ENCODE measurements at places on chromosomes 6 and 20.

GRCh38 chr20:4445784-4446183, 275.9 kb upstream of the PRND start:
- no peak for DNase-seq

- no peak for DNase-seq
These were observed 12.7 kb upstream of the ME1 start for GRCh38 chr6:83443516-83443915.

DNA sequence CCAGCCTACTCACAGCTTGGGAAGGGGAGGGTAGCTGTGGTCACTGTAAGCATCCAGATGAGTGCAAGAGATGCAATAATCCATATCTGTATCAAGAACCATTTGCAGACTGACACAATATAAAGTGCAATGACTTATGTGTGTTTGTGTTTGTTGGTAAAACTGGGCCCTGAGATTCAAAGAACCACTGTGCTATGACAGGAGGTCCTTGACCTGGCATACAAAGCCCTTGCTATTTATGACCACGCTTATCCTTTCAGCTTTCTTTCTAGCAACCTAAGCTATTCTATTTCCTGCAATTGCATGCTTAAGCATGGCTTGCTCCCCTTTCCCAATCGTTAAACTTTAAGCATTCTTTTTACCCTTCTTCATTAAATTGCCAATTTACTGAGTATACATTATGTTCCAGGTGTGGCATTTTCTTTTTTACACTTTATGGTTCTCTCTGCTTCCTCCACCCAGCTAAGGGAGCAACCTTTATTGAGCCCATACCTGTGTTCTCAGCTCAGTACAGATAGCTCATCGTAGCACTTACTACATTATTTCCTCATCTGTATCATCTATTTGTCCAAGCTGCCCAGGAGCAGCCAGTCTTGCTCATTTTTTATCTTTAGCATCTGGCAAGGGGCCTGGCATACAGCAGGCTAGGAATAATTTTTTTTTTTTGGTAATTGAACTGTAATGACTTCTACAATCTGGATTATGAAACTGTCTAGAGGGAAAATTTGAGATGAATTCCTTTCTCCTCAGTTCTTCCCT, 3.5 kb downstream of the MCUR1 start:
- no peak for DNase-seq

DNA sequence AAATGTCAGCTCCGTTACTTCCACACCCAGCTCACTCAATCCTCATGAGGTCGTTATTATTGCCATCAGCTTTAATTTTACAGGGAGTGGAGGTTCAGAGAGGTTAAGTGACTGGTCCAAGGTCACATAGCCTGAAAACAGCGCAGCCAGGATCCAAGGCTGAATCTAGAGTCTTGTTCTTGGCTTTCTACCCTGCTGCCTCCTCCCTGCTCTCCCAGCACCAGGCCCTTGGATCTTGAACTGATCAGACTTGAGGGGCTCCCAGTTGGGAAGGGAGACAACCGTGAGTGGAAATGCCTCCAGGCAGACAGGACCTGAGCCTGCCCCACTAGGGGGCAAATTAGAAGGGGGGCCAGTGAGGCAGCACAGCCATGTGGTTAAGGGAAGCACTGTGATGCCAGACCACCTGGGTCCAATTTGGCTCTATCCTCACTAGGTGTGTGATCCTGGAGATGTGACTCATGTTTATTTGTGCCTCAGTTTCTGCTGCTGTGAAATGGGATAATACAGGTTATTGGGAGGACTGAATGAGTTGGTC, 135.6 kb upstream of the PTPN1 start:
- DNase-seq, result no peak

GRCh38 chr6:24673625-24674024, 6.7 kb downstream of the ACOT13 start:
- DNase-seq, result no peak

GRCh38 chr6:120682145-120682544, 652.1 kb downstream of the TBC1D32 start:
- DNase-seq, result no peak

DNA sequence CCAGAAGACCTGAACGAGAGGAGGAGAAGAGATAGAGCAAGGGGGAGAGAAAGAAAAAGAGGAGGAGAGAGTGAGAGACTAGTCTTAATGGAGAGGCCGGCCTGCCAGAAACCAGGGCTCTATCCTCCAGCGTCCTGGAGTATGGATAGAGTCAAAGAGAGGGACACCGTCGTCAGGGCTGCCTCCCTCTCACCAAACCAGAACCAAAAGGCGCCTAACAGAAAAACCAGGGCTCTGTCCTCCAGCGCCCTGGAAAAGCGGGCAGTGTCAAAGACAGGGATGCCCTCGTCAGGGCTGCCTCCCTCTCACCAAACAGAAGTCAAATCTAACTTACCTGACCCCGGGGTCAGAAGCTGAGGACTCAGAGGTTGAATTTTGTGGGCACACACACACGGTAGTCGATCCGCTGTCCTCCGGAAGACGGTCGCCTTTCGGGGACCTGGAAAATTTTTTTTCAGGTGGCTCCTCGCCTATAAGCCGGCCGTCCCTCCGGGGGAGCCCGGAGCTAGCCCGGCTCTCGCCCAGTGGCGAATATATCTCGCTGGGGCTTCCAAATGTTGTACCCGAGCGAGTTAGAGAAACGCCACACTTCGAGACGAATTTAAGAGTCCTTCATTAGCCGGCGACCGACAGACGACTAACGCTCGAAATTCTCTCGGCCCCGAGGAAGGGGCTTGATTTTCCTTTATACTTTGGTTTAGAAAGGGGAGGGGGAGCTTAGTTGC, 148.2 kb downstream of the TRIM27 start:
- no peak for DNase-seq

GRCh38 chr6:32234934-32235333, 11.1 kb upstream of the NOTCH4 start:
- DNase-seq, result no peak

DNA sequence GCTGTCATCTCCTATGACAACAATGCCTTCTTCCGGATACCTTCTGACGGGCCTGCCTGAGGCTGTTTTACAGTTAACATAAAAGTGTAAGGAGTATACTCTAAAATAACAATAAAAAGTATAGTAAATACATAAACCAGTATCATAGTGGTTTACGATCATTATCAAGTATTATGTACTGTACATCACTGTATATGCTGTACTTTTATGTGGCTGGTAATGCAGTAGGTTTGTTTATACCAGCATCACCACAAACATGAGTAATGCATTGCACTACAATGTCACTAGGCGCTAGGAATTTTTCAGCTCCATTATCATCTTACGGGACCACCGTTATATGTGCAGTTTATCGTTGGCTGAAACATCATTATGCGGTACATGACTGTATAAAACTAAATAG, 76.5 kb downstream of the VEGFA start:
- DNase-seq, result no peak

- DNase-seq, result no peak
These were observed 10.6 kb upstream of the CD83 start for GRCh38 chr6:14107000-14107399.

DNA sequence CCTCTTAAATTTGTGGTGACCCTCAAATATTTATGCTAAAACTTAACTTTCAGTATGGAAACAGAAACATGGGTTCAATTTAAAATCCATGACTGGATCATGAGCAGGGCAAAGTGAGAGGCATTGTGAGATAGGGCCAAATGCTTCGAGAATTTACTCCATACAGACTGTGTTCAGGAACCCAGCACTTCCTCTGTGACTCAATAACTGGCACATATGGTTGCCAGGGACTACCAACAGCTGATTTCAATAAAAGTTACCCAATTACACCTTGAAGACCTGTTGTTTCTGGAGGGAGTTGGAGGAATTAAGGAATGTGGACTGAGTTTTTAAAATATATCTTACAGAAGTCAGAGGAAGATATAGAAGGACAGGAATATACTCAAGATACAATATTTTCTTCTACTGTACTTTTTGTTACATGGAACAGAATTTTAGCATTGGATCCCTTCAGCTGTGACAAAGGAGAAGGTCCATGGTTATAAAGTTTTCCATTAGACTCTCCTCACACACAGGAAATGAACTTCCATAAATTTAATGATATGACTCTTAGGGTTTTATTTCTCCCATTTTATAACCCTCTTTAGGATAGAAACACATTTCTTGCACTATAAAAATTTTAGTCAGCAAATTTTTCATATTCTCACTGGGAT, 258.5 kb downstream of the KHDC1L start:
- no peak for DNase-seq
